ENCODE measurements at places on chromosomes 7 and 10.

- no peak for DNase-seq
These were observed 268.4 kb downstream of the GPR37 start for GRCh38 chr7:124497176-124497575.

DNA sequence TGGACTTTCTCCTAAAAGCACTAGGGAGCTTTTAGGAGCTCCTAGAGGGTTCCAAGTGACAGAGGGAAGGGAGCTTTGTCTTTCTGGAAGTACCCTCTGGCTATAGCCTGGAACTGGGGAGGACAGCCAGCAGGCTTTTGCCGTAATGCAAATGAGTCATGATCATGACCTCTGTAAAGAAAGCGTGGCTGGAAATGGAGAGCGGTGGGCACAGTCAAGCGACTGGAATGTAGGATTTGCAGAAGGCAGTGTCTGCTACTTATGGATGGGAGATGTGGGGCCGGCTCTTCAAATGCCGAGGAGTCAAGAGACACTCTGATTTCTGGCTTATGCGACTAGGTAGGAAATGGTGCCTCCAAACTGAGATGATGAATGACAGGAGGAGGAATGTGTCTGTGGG lies 34.6 kb upstream of the PLPP4 start:
- no peak for DNase-seq

- peak; percentile 39 for DNase-seq
These were observed 66.1 kb upstream of the AQP1 start for GRCh38 chr7:30845426-30846135.

- DNase-seq = no peak
These were observed 237.2 kb downstream of the CSTF2T start for GRCh38 chr10:51462076-51462779.

DNA sequence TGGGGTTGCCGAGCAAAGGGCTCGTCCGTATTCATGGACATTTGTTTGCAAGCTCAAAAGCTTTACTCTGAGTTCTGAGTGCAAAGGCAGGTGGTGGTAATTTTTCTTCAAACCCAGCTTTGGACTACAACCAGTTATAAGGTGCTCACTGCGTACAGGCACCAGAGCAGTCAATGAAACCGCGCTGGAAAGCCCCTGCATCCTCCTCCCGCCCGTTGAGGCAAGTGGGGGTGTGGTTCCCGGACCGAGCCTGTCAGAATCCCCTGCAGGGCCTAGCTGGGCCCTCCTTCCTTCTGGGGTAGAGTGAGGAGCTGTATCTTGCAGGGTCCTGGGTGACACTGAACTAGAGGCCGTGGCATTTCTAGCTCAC lies 22.3 kb downstream of the AMZ1 start:
- DNase-seq = no peak

DNA sequence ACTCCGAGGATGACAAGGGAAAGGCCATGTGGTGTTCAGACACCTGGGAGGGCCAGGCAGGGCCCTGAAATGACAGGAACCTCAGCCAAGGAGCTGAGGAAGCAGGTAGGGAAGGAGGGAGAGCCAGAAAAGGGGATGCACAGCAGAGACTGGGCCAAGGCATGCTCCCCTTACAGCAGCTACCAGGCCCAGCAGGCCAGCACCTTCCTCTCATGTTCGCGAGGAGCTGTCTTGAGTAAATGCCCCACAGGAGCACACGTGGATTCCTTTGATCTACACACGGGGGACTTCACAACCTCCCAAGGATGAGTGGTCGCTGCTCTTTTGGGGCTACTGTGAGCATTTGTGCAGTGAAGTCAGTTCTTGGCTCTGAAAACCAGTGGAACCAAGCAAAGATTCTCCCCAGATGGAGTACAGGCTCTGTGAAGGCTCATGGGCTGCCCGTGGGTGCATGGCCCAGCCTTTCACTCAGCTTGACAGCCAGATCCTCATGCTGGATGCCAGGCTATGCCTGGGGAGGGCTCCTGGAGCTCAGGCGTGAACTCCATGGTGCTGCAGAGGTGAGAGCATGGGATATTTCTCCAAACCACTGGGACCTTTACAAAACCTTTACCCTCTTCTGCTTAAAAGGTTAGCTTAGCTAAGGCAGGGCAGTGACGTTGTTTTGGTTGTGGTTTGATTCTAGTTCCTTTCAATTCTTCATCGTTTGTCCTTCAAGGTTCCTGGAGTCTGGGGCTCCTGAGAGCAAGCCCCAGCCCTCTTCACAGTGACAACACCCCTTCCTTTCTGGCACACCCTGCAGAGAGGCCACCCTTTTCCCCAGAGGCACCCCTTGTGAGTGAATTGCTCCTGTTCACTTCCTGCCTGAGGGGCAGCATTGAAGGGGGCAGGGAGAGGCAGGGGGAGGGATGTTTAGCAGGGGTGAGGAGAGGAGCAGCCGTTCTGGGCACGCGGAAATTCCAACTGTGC lies 74.2 kb upstream of the ZPBP start:
- no peak for DNase-seq

DNA sequence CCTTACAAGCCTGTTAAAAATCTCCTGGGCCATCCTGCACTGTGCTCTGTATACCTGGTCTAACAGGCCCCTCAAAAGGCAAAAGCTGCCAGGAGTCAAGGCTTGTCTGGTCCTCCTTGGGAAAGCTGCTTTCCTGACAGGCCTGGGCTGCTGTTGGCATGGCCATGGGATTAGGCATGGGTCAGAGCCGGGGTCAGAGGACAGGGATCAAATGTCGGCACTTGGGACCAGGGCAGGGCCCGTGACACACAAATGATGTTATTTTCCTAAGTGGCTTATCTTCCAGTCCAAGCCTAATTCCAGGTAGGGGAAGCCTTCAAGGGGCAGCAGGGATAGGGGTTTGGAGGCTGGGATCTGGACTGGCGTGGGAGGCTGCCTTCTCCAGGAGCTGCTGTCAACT lies 191.5 kb upstream of the GPR26 start:
- DNase-seq = no peak

GRCh38 chr10:58775960-58776567 lies 263.4 kb downstream of the BICC1 start:
- no peak for DNase-seq

DNA sequence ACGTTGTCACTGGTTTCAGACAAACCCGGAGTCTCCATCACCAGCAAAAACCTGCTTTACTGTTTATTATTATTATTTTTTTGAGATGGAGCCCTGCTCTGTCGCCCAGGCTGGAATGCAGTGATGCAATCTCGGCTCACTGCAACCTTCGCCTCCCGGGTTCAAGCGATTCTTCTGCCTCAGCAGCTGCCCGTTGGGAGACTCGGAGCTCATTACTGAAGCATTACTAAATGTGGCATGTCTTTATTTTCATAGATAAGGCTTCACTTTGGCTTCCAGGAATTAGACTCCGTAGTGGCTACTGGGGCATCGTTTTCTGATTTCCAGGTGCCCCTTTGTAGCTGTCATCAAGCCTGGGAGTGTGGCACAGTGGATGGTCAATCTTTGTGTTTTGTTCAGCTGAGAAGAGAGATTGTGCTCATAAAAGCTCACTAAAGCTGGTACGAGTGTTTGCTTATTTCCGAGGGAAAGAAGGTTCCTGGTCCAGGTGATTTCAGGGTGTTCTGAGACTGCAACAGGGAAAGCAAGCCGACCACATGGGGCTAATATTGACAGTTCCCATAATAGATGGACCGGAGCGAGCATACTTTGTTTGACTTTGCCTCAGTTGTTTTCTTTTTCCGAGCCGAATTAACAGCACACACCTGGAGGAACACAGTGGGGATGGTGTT lies 163.1 kb downstream of the CAMK1D start:
- no peak for DNase-seq

Data from left lung (tissue), 14 donors.